NCI-H1694 (cell line): ENCODE measurements at places on chromosomes 16 and 17.

GRCh38 chr16:47477679-47478078 lies 16.5 kb downstream of the PHKB start:
- DNase-seq = no peak

- no peak for DNase-seq
These were observed 30.0 kb upstream of the SLC5A10 start for GRCh38 chr17:18921912-18922451.

GRCh38 chr17:41339571-41340172 lies 11.0 kb downstream of the KRT33A start:
- DNase-seq = no peak

DNA sequence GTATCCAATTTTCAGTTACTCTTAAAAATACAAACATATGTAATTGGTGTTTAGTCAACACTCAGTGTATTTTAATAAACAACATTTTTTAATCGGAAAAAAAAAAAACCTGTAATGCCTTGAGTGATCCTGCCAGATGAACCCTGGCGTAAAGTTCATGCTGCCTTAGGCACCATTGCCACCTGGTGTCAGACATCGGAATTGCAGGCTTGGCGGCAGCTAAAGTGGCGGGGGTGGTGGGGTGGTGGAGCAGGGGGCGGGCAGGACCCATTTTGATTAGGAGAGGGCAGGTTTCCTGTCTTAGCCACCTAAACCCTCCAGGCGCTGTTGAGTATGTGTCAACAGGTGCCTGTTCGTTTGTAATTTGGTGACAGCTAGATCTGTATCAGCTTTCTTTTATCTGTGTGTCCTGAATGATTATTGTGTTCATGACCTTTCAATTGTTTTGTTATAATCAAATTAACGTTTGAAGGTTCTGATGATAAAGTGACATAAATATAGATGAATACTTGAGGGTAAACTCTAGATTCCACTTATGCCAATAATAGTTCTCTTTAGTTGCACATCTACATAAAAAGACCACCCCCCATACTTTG lies 588.7 kb downstream of the CDH13 start:
- no peak for DNase-seq

DNA sequence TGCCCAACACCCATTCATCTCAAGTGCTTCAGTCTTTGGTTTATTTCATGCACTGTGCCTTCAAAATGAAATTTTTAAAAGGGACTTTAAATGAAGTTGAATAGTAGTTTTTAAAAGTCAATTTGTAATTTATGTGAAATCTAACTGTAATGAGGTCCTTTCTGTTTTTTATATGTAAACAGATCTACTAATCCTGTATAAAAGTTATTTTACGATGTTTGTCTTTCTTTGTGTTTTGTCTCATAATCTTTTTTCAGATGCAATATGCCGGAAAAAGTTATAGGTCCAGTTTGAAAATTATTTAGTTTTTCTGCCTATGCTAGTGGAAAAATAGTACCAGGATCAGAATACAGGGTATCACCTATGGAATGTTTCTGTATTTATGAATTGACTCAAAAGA lies 8.7 kb upstream of the GOSR1 start:
- no peak for DNase-seq

DNA sequence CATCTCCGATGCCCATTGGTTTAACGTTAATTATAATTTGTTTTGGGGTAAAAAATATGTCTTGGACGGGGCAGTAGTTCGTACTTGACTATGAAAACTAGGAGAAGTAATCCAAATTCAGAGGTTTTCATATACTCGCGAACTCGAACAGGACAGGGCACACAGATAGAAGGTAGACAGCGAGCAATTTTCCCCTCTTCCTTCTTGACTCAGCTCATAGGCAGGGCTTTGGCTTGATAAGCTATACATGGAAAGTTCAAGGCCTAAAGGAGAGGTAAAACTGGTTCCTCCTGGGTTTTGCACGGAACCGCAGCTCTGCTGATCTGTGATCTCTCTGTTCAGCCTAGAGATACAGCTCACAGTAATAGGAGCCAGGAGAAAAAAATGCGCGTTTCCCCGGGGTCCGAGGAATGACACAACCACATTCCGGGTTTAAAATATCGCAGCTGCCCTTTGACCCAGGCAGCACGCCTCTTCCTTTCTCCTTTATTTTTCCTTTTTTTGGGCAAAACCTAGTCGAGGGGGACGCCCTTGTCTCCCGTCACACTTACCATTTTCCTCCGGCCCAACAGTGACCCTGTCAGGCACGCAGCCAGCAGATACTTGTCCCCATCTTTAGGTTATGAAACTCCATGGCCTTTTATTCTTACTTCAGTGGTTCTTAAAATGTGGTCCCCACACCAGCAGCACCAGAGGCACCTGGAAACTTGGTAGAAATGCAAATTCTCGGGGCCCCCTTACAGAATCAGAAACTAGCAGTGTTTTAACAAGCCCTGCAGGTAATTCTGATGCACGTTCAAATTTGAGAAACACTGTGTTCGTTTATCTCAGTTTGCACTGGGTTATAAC lies 1.7 kb upstream of the LASP1 start:
- no peak for DNase-seq

- peak; percentile 64 for DNase-seq
These were observed 85.7 kb downstream of the NOG start for GRCh38 chr17:56679115-56679776.

DNA sequence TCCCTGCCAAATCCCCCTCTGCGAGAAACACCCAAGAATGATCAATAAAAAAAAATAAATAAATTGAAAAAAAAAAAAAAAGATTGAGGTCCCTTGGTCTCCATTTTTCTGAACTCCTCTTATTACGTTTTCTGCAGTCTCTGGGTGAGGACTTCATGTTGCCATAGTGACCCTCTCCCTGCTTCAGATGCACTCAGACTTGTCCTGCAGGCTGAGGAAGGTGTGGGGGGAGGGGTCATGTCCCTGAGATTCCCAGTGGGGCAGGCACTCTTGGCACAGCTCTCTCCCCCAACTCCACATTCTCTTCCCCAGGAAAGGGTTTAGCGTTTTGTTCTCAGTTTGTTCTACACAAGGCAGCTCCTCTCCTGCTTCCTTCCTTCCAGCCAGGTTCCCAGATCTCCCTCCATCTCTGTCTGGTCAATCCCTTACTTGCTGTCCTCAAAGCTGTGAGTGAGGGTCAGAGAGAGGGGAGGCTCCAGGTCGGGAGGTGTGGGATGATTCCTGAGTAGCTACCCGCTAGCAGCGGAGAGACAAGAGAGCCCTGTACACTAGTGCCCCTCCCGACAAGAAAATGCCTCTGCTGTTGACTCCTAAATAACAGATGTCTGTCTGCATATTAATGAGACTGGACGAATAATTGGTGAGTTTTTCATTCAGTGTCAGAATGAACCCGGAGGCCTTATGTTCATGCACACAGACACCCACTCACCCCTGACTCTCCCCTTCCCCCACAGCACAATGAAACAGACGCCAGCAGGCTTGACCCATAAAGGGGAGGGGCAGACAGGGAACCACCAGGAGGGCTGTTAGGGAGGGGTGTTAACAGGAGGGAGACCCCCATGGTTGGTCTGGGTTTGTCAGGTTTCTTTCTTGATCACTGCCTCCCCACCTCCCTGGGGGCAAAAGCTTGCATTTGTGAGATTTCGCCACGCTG lies 9.2 kb downstream of the RND2 start:
- DNase-seq = peak; percentile 63

GRCh38 chr17:67532326-67532871 lies 155.3 kb downstream of the PITPNC1 start:
- peak; percentile 20 for DNase-seq

DNA sequence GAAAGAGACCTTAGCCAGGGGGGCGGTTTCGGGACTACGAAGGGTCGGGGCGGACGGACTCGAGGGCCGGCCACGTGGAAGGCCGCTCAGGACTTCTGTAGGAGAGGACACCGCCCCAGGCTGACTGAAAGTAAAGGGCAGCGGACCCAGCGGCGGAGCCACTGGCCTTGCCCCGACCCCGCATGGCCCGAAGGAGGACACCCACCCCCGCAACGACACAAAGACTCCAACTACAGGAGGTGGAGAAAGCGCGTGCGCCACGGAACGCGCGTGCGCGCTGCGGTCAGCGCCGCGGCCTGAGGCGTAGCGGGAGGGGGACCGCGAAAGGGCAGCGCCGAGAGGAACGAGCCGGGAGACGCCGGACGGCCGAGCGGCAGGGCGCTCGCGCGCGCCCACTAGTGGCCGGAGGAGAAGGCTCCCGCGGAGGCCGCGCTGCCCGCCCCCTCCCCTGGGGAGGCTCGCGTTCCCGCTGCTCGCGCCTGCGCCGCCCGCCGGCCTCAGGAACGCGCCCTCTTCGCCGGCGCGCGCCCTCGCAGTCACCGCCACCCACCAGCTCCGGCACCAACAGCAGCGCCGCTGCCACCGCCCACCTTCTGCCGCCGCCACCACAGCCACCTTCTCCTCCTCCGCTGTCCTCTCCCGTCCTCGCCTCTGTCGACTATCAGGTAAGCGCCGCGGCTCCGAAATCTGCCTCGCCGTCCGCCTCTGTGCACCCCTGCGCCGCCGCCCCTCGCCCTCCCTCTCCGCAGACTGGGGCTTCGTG lies at the start of gene MAPT:
Gene MAPT, plus strand, starts transcription at position 533 of the 763 bp plus-strand sequence. CDS start 67,784 bp downstream, outside the sequence.
- DNase-seq = peak; percentile 65

DNA sequence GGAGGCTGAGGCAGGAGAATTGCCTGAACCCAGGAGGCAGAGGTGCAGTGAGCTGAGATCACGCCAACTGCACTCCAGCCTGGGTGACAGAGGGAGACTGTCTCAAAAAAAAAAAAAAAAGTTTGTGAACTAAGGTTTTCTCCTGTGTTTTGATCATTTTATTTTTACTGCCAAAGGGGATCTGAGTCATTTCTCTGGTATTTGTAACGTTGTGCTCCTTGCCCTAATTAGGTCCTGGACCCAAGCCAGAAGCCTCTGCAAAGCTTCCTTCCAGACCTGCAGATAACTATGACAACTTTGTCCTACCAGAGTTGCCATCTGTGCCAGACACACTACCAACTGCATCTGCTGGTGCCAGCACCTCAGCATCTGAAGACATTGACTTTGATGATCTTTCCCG lies 32.1 kb downstream of the IST1 start:
- no peak for DNase-seq

GRCh38 chr16:27326738-27327585 lies 13.2 kb downstream of the IL4R start:
- no peak for DNase-seq

GRCh38 chr16:85239871-85240270 lies 127.6 kb upstream of the CIBAR2 start:
- no peak for DNase-seq

DNA sequence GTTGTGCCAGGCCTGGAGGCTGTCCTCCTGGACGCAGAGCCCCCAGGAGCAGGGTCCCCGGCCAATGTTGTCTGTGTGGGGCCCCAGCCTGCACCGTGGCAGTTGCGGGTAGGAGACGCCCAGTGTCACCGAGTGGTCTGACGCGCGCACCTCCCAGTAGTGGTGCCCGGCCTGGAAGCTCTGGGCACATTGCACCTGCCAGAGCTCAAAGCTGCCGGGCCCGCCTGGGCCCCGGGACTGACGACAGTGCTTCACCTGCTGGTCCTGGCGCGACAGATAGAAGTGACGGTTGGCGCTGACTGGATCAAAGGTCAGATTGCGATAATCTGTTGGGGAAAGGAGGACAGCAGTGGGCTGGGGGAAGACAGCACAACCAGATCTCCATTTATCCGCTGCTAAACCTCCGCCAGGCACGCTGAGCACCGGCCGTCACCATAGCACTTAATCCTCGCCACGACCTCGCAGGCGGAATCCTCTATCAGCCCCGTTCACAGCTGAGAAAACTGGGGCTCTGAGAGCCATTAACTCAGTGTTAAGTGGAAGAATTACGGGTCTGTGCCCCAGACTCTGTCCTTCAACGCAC lies 5.6 kb downstream of the TRIM65 start:
- DNase-seq = no peak

DNA sequence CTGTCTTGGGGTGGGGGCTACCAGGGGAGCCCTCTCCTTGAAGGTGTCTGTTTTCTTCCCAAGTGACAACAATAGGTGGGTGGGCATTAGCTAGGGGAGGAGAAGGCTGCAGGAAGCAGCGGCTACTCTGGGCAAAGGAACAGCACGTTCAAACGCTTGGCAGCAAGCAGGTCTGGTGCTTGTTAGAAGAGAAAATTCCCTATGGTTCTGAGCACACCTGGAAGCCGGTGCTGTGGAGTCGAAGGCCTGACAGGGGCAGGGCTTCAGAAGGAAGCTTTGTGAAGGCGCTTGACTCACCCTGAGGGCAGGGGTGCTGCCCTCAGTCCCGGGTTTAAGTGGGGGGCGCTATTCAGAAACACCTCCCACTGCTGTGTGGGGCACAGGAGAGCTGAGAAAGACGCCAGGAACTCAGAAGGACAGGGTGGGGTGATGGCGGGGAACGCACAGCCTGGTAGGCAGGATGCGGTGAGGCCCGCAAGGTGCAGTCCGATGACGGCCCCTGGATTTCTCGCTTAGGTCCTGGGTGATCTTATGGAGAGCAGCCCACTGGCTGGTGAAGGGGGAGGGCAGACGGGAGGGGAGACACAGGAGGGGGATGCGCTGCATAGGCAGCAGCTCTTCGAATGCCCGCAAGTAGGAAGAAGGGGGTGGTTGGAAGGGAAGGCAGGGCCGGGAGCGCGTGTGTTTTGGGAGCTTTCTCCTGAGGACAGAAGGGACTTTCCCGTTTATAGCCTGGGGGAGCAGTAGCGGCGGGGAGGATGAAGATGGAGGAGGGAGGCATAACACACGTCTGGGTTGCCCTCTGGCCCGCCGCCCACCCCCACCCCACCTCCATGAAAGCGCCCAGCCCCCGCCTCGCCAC lies 3.2 kb downstream of the GJD3 start:
- no peak for DNase-seq

GRCh38 chr17:42563143-42563509 lies 1.2 kb downstream of the COASY start:
- DNase-seq = no peak

DNA sequence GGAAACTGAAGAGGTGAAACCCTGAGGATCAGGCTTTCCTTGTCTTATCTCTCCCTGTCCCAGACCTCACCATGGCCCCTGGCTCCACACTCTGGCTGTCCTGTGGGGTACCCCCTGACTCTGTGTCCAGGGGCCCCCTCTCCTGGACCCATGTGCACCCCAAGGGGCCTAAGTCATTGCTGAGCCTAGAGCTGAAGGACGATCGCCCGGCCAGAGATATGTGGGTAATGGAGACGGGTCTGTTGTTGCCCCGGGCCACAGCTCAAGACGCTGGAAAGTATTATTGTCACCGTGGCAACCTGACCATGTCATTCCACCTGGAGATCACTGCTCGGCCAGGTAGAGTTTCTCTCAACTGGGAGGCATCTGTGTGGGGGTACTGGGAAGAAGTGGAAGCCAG lies 1.4 kb downstream of the CD19 start:
- no peak for DNase-seq

DNA sequence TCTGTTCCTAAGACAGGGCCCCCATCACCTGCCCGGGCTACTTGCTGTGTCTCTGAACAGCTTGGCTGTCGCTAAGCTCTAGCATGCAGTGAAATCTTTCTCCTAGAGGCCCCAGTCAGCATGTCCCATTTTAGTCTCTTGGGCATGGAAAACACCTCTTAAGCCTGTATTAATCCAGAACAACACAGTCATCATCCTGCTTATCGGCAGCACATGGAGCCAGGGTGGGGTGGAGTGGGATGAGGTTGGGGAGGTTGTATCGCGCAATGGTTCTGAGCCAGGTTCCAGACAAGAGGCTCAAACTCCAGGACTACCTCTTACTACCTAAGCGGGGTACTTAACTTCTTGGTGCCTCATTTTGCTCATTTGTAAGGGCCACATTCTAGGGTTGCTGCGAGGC lies 7.8 kb downstream of the ST6GALNAC2 start:
- DNase-seq = no peak

- DNase-seq = no peak
These were observed 62.6 kb downstream of the PLCG2 start for GRCh38 chr16:81841722-81842121.

- DNase-seq = no peak
These were observed 23.7 kb downstream of the CLEC3A start for GRCh38 chr16:78045865-78046581.

GRCh38 chr16:52451971-52452421 lies 94.9 kb downstream of the TOX3 start:
- DNase-seq = no peak
